Heart right ventricle (tissue), 16 donors: ENCODE measurements at places on chromosomes 11 and 22. TPM values are rescaled to one million over a fixed set of nuclear protein-coding genes. Genes with fewer than 3 reads are reported as not detected.
A peak's percentile ranks its signal among the peaks of the same experiment; 100 is the strongest.

DNA sequence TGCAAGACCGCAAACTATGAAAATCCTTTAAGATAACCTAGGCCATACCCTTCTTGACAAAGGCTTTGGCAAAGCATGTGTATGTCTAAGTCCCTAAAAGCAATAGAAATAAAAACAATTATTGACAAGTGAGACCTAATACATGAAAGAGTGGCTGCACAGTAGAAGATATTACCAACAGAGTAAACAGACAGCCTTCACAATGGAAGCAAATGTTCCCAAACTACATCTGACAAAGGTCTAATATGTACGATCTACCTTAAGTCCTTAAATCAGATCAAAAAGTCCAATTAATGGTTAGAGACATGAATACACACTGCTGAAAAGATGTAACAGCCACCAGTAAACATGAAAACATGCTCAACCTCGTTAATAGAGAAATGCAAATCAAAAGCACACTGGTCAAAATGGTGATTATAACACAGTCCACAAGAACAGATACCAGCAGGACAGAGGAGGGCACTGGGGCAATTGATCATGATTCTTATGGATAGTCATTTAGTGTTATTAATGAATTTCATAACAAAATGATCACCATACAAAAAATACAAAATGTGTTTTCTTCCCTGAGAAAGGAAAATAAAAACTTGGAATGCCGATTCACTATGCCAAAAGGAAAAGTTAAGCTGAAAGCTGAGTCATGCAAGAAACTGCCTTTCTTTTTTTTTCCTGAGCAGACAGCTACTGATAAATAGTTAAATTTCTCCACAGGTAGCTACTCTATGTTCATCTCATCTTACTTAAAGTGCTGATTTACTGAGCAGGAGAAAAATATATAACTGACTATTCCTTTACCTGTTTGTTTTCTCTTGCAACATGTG lies 102.6 kb upstream of the VPREB1 start:
- no peak for DNase-seq

- DNase-seq: no peak
Measured at GRCh38 chr22:27948569-27948968, 29.5 kb upstream of the PITPNB start.

- no peak for DNase-seq
Measured at GRCh38 chr11:132101881-132102280, 731.5 kb downstream of the NTM start.

DNA sequence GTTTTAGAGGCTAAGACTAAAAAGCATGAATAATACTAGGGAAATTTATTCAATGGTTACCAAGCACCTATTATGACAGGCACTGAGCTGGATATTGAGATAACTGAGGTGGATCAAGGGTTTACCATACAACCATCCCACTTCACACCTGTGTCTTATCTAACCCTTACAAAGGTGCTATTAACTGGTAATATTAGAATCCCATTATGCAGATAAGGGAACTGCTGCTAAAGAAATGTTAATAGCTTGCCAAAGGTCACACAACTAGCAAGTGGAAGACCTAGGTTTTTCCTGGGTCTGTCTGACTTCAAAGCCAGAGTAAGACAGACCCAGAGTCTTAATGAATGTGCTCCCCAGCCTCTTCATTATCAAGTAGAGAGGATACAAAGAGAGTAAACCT lies 21.1 kb upstream of the VSTM5 start:
- no peak for DNase-seq

- no peak for DNase-seq
Measured at GRCh38 chr11:31874631-31875191, 63.6 kb upstream of the PAX6 start.

- DNase-seq: peak; percentile 30
Measured at GRCh38 chr11:104163100-104164027, 583 bp downstream of the PDGFD start.

Gene SIPA1
- total RNA-seq: 11.8 TPM

Gene SCGB1D2
- not detected for total RNA-seq

- no peak for DNase-seq
Measured at GRCh38 chr22:37571258-37571991, 8.5 kb downstream of the LGALS2 start.

Gene SUSD2
- total RNA-seq: 6.7 TPM

- no peak for DNase-seq
Measured at GRCh38 chr11:81915045-81915444, 818.6 kb downstream of the FAM181B start.

Gene APOA4
- 0.26 TPM for total RNA-seq

DNA sequence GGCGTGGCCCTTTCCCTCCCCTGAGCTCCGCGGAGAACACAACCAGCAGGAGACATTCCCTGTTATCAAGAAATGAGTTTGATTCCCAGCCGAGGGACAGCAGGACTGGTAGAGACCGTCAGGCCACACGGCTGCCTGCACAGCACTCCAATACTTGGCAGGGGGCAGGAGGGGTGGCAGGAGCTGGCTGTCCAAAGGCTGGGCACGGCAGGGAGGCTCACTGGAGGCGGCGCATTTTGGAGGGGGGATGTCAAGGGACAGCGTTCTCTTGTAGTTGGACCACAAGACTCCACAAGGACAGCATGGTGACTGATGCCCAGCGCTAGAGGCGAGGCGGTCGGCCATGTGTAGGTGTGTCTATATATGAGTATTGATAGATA lies 66.7 kb upstream of the A4GALT start:
- no peak for DNase-seq

GRCh38 chr11:76103460-76103859 lies 102.8 kb downstream of the WNT11 start:
- DNase-seq: no peak

DNA sequence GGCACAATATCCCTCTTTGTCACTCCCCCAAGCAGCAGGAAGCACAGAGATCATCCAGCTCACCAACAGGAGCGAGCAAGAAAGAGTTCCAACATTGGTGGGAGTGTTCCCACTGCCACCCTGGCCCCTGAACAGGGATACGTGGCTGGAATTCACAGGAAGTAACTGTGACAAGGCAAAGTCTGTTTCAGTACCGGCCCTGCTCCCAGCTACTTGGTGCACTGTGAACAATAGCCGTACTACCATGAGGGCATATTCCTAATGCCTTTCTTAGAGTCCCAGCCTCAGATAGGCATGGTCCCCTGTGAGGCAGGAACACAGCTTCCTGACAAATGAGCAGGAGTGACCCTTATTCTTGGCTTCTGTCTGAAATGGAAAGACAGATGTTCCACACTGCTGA lies 1.8 kb upstream of the SLC37A2 start:
- DNase-seq: no peak

- DNase-seq: no peak
Measured at GRCh38 chr22:33393432-33393831, 335.3 kb upstream of the SYN3 start.

GRCh38 chr11:47378010-47378835 lies at the start of gene SPI1:
TSS of gene SPI1 (minus strand) at chr11:47378547. CDS start at chr11:47378353, 194 bp downstream.
- DNase-seq: peak; percentile 56

Gene OR8D1
- total RNA-seq: not detected

DNA sequence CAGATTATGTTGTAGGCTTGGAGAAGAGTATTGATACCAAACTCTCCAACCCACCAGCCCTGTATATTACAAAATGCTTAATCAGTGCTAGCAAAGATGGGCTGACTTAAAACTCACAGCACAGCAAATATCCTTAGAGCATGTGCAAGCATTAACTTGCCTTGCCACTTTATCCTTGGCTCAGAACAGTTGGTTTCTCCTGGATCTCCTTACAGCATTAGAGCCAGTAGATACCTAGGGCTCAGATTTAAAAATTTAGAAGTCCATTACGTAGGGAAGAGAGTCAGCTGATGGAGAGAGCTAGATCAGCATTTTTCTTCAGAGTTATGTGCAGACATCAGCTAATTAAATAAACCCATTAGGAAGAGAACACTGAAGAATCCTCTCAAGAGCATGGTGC lies 198.5 kb upstream of the ZBED5 start:
- no peak for DNase-seq

- DNase-seq: peak; percentile 82
Measured at GRCh38 chr11:68010090-68011041, at the start of gene ALDH3B1. TSS of gene ALDH3B1 (plus strand) at chr11:68010327. CDS start at chr11:68015298, 4,971 bp downstream.

Gene ESAM
- 25.3 TPM for total RNA-seq

- no peak for DNase-seq
Measured at GRCh38 chr11:132852361-132852760, 679.9 kb downstream of the OPCML start.

Gene NLRP14
- not detected for total RNA-seq

- DNase-seq: no peak
Measured at GRCh38 chr22:36077271-36077670, 48.6 kb upstream of the RBFOX2 start.

Gene SLC17A6
- total RNA-seq: not detected
